ENCODE measurements at places on chromosomes 3 and 15.

DNA sequence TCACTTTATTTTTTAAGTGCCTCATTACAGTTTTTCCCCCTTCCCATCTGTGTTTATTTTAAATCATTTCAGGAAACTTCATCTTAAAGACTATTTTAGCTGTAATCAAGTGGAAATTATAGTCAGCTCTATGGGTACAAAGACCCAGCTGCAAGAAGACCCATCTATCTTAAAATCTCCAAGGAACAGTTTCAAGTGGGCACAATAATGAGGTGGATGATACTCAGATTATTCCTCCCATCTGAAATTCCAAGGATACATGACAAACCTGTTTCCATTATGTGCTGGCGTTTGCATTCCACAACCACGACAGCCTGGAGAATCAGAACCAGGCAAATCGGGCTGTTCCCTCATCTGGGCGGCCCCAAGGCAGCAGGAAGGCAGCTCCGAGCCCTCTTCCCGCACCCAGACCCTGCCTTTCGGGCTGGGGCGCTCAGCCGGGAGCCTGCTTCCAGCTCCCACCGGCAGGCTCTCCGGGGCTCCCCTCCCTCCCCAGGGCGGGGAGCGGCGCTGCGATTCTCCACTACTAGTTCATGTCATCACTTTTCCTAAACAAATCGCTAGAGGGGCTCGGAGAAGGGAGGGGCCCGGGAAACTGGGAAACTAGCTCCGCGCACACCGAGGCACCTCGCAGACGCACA lies at the start of gene MGLL:
Gene MGLL (minus strand): TSS at position 475 of the 641 bp plus-strand sequence. CDS start 197 bp downstream, at position 278.
- no peak for DNase-seq

DNA sequence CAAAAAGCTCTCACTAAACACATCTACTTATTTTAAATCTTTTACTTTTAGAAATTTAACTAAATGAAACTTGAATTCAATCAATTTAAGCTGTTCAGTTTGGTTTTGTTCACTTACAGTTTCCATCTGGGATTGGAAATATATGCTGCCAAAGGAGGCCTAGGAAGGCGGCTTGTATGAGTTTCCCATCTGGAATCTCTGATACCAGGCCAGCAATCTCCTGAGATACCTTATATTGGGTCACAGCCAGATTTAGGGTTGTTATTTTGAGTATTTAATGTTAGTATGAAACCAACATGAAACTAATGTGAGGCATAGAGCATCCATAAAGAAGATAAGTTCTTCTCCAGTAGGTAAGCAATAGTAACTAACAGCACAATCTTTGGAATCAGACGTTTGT lies 94.6 kb downstream of the GMNC start:
- DNase-seq, result no peak

GRCh38 chr3:175692256-175692655 lies 833.1 kb downstream of the NAALADL2 start:
- DNase-seq, result no peak

GRCh38 chr3:81302045-81302444 lies 459.4 kb downstream of the GBE1 start:
- DNase-seq, result no peak

GRCh38 chr15:56094171-56094570 lies 100.8 kb upstream of the NEDD4 start:
- no peak for DNase-seq

DNA sequence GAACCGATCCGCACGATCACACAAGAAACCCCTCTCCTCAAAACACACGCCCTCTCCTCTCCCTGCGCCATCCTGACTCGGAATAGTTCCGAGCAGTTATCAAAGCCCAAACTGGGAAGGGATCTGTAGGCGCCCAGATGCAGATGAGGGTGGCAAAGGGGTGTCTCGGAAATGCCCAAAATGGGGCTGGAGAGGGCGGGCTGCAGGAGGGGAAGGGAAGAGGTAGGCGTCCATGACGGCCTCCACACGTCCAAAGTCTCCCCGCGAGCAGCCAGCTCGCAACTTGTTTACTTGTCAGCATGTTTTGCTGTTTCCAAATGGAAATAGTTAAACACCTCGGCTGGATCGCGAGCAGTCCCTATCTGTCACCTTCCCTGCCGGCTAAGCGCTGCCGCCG lies 1.5 kb downstream of the NTRK3 start:
- DNase-seq, result no peak

DNA sequence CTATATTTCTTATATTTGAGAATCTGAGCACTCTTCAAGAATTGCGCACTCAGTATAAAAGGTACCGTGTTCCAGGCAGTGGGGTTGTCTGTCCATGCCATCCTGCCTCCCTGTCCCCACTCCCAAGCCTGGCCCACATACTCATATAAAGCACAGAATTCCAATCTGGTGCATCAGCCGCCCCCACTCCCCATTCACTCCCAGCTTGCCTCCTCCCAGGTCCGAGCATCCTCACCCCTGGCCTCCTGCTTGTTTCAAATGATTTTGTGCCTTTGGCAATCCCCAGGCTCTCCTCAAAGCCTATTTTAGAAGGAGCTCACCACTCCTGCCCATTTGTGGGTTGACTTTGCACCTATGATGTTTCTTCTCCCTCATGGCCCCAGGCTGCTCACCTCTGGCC lies 22.2 kb upstream of the IGF1R start:
- DNase-seq, result no peak

DNA sequence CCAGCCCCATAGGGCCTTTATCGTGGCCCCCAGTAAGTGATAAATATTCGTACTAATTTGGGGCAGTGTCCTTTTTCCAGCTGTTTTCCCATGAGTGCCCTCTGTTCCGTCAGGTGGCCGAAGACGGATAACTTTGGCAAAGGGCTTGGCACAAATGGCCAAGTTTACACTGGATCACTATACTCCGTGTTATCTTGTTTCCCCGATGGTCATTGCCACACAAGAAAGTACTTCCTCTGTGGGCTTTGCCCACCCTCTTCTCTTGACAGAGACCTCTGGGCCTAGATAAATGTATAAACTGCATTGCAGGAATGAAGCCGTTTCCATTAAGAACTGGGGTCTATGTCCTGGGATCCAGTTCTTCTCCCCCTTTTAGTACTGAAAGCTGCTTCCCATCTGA lies 39.1 kb downstream of the SMAD3 start:
- DNase-seq, result no peak

GRCh38 chr3:123138839-123139444 lies 62.8 kb upstream of the SEC22A start:
- no peak for DNase-seq
